ENCODE measurements at places on chromosomes 7 and 10.

DNA sequence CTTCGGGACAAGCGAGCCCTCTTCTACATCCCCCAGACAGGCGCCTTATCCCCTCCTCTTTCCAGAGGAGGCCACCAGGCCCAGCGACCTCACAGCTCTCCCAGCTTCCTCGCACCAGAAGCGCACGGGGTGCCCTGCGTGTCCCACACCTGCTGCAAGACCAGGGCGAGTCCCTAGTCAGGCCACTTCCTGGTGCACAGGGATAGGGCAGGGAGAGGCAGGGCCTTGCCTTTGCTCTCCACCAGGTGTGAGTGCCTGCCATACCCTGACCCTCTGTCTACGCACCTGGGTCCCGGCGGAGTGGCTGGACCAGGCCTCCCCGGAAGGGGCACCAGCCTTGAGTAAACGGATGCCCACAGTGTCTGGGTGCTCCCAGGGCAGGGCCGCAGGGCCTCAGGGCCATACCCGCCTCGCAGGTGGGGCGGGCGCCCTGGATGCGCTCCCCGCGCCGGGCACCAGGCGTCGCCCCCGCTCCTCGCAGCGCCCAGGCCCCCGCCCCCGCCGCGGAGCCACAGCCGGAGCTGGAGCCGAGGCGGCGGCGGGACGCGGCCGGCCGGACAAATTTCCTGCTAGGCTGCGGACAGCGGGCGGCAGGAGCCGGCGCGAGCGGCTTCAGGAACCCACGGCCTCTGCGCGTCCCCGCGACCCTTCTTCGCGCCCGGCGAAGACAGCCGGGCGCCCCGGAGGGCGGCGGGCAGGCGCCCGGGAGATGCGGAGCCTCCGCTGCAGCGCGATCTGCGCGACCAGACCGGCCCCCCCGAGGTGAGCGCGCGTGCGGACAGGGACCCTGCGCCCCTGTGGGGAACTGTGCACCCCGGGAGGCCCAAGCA, at the start of gene PTPRE:
TSS of gene PTPRE (plus strand) at position 556 of the 830 bp plus-strand sequence. CDS start 133,779 bp downstream, outside the sequence.
- DNase-seq: peak; percentile 72

DNA sequence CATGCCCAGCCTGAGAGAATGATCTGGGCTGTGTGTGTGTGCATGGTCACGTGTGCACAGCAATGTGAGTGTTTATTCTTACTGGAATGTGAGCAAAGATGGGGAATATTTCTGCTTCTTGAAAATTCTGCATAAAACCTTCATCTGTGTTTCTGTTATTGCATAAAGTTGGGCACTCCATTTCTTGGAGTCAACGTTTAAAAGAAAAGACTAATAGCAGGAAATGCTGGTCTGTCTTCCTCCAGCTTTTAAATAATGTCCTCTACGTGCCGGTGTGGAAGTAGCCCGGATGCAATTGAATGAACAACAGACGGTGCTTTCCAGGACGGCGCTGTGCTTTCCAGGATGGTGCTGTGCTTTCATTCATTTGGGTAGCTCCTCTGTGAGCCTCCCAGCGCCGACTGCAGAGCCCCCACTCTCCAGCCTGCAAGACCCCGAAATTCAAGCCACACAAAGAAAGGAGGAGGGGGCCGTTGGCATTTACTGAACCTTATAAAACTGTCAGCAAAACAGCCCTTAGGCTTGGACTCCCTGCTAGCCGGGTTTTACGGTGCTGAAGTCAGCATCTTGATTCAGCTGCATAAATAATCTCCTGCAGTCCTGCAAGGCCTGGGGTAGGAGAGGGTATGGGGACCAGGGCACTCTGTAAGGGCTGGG, 158.2 kb upstream of the PRKCQ start:
- peak; percentile 16 for DNase-seq

GRCh38 chr7:56447864-56448693, 331.9 kb upstream of the NUPR2 start:
- peak; percentile 97 for DNase-seq

- no peak for DNase-seq
Observed at GRCh38 chr10:11724938-11725776, 17.0 kb upstream of the ECHDC3 start.

- no peak for DNase-seq
Observed at GRCh38 chr10:26780793-26781601, 79.8 kb downstream of the ABI1 start.

GRCh38 chr10:126294451-126294850, 93.8 kb downstream of the ADAM12 start:
- DNase-seq: no peak

GRCh38 chr10:48400129-48400849, 93.8 kb downstream of the MAPK8 start:
- no peak for DNase-seq

GRCh38 chr7:112201411-112201810, 4.8 kb downstream of the DOCK4 start:
- DNase-seq: no peak

GRCh38 chr10:101031128-101031795, at the start of the genes PDZD7 and SFXN3:
Gene PDZD7, minus strand, starts transcription at chr10:101031129. Its CDS starts 910 bp downstream, at chr10:101030219.
Gene SFXN3, plus strand, starts transcription at chr10:101031234. Its CDS starts 3,461 bp downstream, at chr10:101034695.
- peak; percentile 98 for DNase-seq

DNA sequence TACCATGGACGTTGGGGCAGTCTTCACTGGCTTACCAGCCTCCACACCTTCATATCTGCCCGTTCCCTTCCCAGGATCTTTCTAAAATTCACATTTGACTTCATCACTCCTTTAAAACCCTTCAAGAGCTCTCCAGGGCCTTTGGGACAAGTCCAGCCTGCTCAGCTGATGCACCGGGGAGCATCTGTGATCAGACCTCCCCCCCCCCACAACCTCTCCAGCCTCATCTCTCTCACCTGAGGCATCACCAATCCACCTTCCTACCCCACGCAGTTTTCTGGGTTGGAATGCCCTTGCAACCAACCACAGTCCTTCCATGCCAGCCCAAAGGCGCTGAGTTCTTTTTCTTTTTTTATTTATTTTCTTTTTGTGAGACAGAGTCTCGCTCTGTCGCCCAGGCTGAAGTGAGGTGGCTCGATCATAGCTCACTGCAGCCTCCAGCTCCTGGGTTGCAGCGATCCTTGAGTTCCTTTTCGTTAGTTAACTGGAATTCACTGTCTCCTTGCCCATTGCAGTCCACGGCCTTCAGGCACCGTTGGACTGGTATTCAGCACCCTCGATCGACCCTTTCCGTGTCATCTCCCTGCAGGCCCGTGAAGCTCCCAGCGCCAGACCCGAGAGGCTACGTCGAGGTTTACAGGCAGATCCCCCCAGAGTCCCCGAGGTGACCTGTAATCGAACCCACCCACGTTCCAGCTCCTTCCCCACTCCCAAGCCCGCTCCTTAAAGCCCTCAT, 654 bp downstream of the ALKBH4 start:
- DNase-seq: no peak

DNA sequence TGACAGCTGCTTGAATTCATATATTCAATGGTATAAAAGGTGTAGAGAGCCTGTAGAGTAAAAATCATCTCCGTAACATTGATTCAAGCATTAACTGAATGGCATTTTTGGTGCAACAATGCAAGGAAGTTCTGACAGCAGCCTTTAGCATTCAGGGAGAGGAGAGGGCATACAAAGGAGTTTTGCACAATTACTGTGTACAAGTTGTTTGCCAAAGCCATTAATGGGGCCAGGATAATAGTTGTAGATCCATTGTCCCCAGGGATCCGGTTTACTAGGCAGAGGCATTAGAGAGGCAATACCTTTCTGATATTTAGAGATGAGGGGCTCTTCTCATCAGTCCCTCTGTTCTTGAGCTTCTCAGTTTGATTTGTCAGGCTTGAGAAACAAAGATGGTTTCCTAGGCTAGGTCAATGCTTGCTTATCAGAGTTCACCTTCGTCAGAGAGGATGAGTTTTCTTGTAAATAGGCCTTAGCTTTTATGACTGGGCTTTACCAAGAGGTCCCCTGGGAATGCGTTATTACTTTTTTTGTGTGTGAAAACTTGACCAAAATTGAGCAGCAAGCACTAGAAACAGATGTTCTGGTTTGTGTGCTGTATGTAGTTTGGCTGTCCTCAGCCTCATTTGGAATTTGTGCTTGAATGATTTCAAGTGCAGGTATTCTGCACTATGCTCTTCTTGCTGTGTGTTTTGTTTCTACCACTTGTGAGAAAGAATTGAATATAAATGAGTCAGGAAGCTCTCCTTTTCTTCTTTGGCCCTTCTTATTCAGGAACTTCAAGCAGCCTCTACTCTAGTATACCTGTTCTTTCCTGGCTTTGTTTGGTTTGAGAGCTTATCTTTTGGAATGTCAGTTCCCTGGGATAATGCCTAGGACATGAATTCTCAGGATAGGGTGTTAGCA, 32.0 kb downstream of the SND1 start:
- DNase-seq: no peak

GRCh38 chr10:89069589-89069988, 79.0 kb downstream of the FAS start:
- peak; percentile 24 for DNase-seq

Measured in testis (tissue), 5 donors.